ENCODE measurements at places on chromosomes 16 and 17.

DNA sequence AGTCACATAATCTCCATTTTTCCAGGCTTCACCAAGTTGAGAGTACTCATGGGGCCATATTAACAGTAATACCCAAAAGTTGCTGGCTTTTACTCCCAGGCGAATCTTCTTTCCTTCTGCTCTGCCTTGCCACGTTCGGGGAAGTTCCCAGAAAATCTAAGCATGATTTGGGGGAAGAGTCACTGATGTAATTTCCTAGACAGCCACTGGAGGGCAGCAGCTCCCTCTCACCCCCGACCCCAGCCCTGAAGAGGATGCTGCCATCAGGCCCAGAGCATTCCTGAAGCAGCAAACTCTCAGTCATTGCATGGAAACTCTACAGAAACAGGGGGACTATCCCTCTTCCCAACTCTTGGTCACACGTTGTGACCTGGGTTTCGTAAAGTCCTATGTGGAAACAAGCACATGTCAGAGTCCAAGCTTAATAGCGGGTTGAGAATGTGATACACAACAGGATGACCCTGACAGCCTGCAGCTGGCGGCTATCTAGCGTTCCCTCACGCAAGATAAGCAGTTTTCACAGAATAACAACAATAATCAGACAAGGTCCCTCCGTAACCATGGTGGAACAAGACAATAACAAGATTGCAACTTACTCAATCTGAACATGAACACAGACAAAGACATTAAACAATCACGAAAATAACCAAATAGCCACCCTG is 43.8 kb upstream of the DHX40 start:
- peak; percentile 45 for DNase-seq

DNA sequence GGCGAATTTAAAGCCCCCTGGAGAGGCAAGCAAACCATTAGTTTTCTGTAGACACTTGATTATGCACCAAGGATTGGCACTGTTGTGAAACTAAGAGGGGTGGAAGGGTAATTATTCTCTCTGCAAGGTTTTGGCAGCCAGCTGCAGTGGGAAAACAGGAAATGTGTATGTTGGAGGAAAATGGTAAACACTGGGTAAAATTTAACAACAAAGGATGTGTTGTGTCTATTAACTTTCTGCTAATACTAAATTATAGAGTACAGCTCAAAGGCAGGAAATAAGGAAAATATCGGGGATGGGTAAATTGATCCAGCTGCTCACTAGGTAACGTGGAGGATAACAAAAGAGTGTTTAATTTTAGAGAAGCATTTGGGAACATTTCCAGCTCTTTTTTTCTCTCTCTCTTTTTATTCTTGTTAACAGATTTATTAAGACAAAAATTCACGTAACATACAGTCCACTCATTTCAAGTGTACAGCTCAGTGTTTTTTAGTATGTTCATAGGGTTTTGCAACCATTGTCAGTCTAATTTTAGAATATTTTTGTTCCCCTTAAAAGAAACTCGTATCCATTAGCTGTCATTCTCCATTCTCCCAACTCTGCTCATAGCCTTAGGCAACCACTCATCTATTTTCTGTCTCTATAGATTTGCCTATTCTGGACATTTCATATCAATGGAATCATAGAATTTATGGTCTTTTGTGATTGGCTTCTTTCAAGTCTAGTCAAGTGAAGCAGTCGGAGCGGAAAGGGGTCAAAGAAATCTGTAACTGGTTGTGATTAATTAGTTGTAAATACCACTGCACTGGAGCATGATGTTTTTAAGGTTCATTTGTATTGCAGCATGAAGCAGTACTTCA is 41.8 kb downstream of the TANGO6 start:
- DNase-seq: no peak

GRCh38 chr16:66585481-66586239 is 6.4 kb downstream of the CMTM2 start:
- no peak for DNase-seq

DNA sequence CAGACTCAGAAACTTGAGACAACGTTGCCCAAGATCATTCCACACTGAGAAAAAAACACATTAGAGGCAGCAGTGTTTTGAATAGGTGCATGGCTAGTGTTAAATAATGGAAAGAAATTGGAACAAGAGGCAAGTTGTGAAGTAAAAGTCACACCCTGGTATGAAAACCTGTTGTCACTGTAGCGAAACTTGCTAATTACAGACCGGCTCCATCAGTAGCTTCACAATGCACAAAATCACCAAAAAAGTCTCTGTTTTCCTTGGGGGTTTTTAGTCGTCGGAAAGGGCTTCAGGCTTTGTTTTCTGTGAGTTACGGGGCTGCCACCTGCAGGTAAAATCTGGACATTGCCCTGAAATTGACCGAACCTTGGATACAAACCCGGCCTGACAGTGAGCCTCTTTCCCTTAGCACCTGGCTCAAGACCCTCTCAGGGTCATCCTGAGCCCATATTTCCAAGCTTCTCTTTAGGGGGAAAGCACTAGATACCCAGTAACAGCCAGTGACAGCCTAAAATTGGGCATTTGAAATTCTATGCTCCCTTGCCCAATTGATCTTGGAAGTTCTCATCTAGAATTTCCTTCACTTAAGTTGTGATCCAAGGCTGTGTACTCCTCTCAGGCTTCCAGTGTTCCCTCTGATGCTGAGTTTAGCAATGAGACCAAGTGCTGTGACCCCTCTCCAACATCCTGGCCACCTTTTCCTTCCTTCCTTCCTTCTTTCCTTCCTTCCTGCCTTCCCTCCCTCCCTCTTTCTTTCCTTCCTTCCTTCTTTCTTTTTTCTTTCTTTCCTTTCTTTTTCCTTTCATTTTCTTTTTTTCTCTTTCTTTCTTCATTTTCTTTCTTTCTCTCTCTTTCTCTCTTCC is 7.2 kb upstream of the GRB2 start:
- peak; percentile 51 for DNase-seq

GRCh38 chr17:40065769-40066510 is 3.2 kb downstream of the THRA start:
- no peak for DNase-seq

GRCh38 chr16:82055728-82056549 is 20.9 kb downstream of the HSD17B2 start:
- DNase-seq: no peak

GRCh38 chr16:85982563-85982939 is 83.6 kb downstream of the IRF8 start:
- no peak for DNase-seq
